ENCODE measurements at places on chromosomes 4 and X.
A peak's percentile ranks its signal among the peaks of the same experiment; 100 is the strongest.

- no peak for DNase-seq
Measured at GRCh38 chr4:188023682-188024081, 28.1 kb downstream of the ZFP42 start.

- no peak for DNase-seq
Measured at GRCh38 chr4:118354913-118355312, 2.1 kb upstream of the PRSS12 start.

DNA sequence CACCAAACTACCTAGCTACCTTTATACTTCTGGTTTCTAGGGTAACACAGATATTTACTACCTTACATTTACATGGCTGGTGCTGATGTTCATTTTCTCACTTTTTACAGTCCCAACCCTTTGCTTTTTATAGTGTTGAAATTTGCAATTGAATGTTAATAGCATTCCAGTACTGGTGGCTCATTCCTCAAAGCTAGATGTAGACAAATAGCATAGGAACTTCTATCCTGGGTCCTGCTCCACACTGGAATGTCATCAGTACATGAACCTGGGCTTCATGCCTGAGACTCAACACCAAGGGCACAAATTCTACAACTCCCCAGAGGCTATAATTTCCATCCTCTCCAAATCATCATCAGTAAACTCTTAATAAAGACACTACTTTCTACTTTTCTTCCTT is 10.3 kb upstream of the TRMT2B start:
- no peak for DNase-seq

- no peak for DNase-seq
Measured at GRCh38 chrX:45601052-45601451, 400.4 kb upstream of the DIPK2B start.

GRCh38 chr4:173420324-173420752 is 21.4 kb upstream of the SCRG1 start:
- no peak for DNase-seq

DNA sequence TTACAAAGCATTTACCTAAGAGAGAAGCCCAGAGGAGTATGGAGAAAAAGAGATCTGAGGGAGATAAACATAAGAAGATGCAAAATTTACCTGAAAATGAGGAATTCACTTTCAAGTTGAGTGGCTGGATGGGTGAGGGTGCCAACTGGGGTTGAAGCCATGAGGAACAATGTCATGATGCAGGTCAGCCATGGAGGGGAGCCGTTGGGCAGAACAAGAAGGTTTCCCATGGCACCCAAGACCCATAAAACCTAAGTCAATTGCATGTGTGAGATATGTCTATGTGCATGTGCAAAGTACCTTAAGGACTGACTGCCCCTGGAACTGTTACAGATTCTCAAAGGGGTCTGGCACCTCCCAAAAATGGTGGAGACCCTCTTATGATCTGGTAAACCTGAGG is 46.6 kb upstream of the PRRG1 start:
- no peak for DNase-seq

DNA sequence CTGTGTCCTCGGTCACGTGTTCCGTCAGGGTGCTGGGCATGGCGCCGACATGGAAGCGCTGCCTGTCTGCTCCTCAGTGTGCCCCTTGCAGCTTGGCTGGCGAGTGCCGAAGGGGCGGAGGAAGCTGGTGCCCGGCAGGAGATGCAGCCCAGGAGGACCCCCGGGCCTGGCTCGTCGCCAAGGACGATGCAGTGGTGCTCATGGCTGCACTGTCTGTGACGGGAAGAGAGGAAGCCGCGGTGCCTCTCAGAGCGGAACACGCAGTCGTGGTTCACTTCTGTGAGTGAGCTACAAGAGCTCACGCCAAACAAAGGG is 38.1 kb downstream of the FGFRL1 start:
- DNase-seq: no peak

- DNase-seq: no peak
Measured at GRCh38 chr4:164761241-164761640, 7.3 kb downstream of the SMIM31 start.

DNA sequence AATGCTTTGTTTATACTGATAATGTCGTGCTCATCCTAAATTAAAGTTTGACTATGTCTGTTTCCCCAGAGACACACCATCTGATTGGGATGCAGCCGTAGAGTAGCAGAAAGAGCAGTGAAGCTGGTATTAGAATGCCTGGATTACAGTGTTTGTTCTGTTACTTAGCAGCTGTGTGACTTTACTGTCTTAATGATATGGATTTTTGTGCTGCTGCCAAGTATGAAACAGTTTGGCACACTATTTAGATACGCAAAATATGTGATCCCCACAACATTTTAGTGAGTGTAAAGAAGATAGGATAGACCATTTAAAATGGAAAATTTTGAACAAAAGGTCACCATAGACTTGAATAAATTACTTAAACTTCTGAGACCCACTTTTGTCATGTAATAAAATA is 1.2 kb upstream of the CHIC1 start:
- DNase-seq: no peak

GRCh38 chrX:121635141-121635540 is 587.7 kb downstream of the GLUD2 start:
- no peak for DNase-seq

DNA sequence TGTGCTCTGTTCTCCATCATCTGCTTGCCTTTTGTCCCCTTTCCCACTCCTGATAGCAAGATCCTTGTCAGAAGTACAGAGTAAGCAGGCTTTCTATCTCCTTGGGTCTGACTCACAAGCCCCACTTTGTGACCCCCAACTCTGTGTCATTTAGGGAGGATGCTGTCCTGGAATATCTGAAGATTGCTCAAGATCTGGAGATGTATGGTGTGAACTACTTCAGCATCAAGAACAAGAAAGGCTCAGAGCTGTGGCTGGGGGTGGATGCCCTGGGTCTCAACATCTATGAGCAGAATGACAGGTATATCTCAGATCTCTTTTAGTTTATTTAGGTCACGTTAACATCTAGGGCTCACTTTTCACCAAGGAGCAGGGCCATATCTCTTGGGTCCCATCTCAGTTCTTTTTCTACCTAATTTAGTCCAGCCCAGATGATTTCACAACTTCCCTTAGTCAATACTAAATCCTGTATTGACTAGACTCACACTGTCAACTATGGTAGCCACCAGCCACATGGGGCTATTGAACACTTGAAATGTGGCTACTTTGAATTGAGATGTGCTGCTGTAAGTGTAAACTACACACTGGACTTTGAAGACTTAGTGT is 64.3 kb downstream of the MSN start:
- DNase-seq: no peak

DNA sequence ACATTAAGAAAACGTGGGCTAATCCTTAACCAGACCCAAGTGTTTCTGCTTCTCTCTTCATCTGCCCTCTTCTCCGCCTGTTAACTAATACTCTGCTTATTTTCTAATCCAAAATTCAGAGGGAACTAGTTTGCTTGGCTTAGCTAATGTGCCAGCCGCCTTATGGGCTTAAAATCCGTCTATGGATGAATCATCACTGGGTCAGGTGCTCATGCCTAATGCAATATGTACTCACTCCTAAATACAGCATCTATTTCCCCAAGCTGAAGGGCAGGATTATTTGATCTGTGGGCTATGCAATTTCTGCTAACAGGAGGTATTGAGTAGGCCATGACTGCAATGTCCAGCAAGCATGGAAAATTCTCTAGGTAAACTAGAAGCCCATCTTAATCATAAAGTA is 12.4 kb downstream of the DYNLT3 start:
- DNase-seq: no peak

DNA sequence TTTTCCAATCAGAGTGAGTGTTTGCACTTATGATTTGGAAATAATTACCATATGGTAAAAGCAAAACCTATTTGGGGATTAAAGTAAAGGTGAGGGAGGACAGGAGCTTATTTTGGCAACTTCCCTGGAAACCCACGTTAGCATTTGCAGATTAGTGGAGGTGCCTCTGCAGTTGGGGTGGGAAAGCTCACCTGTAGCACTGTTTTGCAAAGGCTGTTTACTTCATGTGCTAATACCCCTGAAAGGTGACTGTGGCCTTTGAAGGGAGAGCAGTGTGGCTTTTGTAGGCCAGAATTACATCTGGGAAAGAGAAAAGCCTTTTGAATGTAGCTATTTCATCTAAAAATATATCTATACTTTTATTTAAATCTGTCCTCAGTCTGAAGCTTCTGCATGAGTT is 9.4 kb downstream of the SUPT20HL1 start:
- no peak for DNase-seq

GRCh38 chr4:153019906-153020305 is 83.8 kb downstream of the FHDC1 start:
- no peak for DNase-seq

GRCh38 chr4:128162434-128162833 is 101.3 kb downstream of the LARP1B start:
- DNase-seq: no peak

GRCh38 chrX:33205321-33205720 is 6.0 kb downstream of the DMD start:
- DNase-seq: no peak

GRCh38 chr4:163251204-163251603 is 81.2 kb downstream of the NPY1R start:
- DNase-seq: no peak

DNA sequence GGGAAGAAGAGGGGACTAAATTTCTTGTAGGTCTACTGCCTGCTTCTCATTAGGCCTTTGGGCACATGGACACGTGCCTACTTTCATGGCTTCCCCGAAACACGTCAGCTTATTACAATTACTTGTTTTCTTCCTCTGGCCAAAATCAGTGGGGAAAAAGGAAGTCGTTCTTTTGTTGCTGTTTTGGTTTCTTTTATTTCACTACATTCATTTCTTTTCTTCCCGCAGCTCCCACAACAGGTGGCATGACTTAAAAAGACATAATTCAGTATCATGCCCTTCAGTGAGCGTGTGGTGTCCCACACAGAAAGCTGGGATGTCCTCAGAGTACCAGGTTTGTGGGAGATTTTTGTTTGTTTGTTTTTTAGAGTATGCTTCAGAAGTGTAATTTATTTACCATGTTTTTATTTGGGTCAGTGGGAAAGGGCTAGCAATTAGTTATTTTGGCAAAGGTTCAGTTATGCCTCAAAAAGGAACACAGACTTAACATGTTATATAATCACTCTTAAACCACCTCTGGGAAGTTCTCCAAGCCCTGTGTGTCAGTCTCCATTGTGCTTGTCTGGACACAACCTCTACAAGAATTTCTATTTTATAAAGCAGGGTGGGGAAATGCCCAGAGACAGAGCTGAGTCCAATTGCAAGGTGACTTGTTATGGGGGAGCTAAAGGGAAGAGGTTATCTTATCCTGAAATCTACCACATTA is 44.2 kb upstream of the SPRY1 start:
- DNase-seq: no peak

DNA sequence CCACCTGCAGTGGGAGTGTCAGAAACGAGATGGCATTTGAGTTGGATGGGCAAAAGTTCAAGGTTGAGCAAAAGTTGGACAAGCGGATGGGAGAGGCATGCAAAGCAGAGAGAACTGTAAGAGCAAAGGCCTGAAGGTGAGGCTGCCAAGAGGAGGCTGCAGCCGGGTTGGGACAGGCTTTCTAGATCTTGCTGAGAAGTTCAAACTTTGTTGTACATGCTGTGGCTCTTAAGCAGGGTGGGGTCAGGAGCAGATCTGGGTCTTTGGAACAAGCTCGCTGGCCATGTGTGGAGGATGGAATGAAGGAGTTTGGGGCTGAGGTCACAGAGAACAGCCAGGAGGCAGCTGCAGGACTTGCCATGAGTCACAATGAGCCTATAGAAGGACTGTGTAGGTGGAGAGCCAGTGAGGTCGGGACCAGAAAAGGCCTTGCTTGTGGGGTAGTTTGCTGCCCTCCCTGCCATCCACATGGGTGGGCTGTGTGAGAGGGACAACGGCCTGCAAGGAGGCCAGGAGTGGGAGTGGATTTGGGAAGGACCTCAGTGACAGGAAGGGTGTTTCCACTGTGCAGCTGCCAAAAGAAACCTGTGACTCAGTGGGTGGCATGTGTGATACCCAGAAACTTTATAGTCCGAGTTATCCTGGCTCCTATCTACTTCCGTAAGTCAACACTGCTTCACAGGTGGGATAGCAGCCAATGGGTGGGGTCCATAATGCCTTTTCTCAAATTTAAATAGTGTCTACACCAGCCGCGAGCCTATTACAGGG is 210.4 kb downstream of the MID1IP1 start:
- DNase-seq: no peak

DNA sequence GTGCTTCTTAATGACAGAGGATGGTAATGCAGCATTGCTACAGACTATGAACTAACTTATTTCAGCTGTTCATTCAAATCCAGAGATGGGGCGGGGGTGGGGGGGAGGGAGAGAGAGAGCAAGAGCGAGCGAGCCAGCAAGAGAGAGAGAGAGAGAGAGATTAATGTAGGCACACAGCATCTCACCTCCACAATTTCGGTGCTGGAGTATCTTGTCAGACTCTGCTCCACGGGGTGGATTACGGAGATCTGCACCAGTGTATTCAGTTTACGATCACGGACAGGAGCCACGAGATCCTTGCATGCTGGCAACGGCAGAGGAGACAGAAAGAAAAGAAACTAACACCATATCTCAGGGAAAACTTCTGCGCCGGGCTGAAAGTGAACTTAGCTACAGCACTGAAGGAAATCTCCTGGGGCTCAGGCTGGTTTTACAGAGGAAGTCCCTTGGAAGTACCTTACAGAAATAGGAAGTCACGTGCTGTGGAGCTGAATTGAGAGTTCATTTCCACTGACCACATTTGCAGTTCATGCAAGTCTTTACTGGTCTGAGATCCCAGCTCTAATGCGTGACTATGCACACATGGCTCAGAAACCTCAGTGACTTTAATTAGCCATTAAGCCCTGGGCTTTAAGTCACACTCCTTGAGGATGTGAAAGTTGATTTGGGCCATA is 440.9 kb downstream of the INPP4B start:
- DNase-seq: peak; percentile 51

DNA sequence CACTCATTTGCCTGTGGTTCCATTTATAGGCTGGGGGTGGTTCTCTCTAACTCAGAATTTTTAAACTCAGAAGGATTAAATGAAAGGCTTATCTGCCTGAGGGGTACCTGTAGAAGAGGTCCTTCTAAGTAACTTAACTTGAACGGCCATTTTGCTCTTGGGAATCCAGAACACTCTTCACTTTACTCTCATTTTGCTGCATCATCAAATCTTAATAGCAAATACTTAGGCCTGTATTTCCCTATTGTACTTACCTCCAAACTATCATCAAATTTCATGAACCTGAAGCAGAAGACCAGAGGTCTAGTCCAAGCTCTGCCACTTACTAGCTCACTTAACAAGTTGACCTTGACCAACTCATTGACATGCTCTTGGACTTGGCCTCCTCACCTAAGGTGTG is 70.4 kb downstream of the GRIA3 start:
- DNase-seq: no peak

GRCh38 chr4:109214622-109215301 is 87.7 kb downstream of the COL25A1 start:
- no peak for DNase-seq

- DNase-seq: no peak
Measured at GRCh38 chr4:115152081-115152480, 38.7 kb upstream of the NDST4 start.

- no peak for DNase-seq
Measured at GRCh38 chr4:146793727-146794126, 151.9 kb downstream of the TTC29 start.

GRCh38 chr4:19514276-19515070 is 737.2 kb upstream of the SLIT2 start:
- no peak for DNase-seq

- DNase-seq: peak; percentile 17
Measured at GRCh38 chr4:169079942-169080827, 70.1 kb upstream of the CBR4 start.

Data from stimulated activated CD4-positive, alpha-beta T cell treated with anti-CD3 and anti-CD28 coated beads, Interleukin-2, amount 100 ng/mL, for 24 hours (primary cell).